ENCODE measurements at places on chromosomes 1 and 21.

GRCh38 chr1:165436994-165437393 lies 7.9 kb downstream of the RXRG start:
- no peak for DNase-seq

GRCh38 chr1:223137455-223138085 lies 5.5 kb downstream of the TLR5 start:
- no peak for DNase-seq

DNA sequence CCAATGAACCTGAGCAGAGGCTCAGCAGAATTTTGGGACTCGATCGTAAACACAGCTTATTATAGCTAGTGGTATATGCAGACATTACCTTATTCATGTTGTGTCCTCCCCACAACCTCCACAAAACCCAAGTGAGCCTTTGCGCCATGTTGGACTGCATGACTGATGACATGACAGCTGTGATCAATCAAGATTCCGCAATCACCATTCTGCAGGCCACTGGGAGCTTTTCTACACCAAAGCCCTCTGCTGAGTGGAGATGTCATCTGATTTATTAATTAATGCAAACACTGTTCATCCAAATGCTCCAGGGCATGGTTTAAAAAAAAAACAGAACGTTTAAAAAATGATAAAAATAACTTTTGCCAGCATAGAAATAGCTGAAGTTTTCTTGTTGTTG lies 7.9 kb upstream of the SRP9 start:
- DNase-seq = no peak

DNA sequence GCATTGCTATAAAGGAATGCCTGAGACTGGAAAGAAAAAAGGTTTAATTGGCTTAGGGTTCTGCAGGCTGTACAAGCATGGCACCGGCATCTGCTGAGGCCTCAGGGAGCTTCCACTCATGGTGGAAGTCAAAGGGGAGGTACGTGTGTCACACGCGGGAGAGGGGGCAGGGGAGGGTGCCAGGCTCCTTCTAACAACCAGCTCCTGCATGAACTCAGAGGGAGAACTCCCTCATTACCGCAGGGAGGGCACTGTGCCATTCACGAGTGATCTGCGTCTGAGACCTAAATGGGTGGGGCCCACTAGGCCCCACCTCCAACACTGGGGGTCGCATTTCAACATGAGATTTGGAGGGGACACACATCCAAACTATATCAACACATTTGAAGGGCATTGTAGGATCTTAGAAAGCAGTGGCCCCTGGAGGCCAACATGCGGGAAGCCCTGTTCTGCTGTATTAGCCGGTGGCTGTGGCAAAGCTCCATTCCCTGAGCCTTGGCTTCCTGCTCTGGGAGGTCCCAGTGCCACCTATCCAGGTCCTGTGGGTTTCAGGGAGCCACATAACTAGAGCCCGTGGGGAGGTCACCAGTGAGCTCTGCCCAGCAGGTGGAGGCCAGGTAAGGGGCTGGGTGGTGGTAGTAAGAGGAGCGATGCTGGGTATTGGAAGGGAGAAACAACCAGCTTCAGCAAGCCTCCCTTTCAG lies 10.0 kb downstream of the WNT3A start:
- no peak for DNase-seq

DNA sequence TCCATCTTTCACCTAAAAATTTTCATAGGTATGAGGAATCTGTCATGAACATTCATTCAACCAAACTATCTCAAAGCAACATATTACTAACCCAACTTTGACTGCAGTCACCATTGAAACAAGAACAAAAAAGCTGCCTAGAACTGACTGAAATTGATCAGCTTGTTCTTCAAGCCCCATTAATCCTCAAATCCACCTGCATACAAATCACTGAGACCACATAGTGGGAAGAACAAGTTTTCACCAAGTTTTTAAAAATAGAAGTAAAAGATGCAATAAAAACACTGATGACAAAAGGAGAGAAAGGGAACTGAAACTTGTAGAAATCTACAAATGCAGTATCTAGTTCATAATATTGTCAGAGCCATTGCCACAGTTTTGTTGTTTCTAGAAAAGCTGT lies 6.1 kb downstream of the SORT1 start:
- DNase-seq = no peak

- no peak for DNase-seq
These were observed 52.0 kb downstream of the EYA3 start for GRCh38 chr1:28036431-28036830.

- no peak for DNase-seq
These were observed 11.9 kb upstream of the GPX7 start for GRCh38 chr1:52590266-52590665.

DNA sequence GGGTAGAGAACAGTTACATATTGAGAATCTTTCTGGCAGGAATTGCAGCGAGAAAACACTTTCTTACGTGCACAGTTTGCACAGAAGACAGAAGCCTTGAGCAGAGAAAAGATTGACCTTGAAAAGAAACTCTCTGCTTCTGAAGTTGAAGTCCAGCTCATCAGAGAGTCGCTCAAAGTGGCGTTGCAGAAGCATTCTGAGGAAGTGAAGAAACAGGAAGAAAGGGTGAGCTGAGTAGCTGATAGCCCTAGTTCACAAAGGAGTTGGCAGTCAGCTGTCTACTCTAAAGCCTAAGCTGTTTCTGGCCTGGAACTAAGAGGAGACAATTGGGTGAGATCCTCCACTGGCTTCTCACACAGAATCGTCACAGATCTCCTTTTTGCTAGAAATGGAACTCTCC lies 20.3 kb upstream of the SH3BGRL3 start:
- no peak for DNase-seq

- DNase-seq = no peak
These were observed 731.4 kb downstream of the LTN1 start for GRCh38 chr21:28261298-28261697.

- DNase-seq = no peak
These were observed 442.7 kb downstream of the PTBP2 start for GRCh38 chr1:97164276-97164639.

- no peak for DNase-seq
These were observed 140.4 kb upstream of the UBE2U start for GRCh38 chr1:64062941-64063581.

DNA sequence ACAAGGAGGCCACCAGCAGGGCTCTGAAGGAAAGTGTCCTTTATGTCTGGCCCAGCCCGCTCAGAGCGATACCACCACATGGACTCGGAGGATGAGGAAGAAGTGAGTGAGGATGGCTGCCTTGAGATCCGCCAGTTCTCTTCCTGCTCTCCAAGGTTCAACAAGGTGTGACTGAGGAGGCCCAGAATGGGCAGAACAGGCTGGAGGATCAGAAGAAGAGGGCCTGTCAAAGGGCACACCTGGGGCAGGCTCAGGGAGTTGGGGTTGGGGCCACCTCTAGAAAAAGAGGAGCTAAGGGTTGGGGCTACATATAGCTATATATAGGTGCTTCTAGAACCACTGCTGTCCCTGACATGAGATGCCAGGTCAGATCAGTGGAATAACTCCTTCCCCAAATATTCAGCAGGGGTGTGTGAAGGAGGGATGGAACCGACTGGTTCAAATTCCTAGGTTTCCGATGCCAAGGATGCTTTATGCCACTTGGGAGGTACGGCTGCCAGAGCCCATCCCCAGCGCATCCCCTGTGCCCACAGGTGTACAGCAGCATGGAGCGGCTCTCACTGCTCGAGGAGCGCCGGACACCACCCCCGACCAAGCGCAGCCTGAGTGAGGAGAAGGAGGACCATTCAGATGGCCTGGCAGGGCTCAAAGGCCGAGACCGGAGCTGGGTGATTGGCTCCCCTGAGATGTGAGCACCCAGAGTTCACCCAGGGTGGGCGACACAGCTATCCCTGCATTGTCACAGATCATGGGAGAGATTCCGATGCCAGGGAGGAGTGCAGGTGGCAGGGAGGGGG lies 102.2 kb downstream of the PIK3R3 start:
- DNase-seq = no peak

DNA sequence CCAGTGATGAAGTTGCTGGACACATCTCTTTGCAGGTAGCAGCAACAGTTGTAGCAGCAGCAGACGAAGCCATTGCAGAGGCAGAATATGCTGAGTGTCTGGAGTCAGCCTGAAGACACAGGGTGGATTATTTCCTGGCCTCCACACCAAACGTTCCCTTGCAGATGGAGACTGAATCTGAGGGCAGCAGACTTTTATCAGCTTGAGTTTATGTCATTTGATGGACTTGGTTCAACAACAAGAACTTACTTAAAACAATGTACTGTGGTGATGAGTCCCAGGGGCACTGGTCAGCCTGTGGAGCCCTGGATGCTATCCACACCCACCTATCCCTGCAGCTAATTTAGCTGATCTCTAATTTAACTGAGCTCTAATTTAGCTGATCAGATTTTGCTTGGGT lies 17.1 kb upstream of the MPZL1 start:
- DNase-seq = no peak

DNA sequence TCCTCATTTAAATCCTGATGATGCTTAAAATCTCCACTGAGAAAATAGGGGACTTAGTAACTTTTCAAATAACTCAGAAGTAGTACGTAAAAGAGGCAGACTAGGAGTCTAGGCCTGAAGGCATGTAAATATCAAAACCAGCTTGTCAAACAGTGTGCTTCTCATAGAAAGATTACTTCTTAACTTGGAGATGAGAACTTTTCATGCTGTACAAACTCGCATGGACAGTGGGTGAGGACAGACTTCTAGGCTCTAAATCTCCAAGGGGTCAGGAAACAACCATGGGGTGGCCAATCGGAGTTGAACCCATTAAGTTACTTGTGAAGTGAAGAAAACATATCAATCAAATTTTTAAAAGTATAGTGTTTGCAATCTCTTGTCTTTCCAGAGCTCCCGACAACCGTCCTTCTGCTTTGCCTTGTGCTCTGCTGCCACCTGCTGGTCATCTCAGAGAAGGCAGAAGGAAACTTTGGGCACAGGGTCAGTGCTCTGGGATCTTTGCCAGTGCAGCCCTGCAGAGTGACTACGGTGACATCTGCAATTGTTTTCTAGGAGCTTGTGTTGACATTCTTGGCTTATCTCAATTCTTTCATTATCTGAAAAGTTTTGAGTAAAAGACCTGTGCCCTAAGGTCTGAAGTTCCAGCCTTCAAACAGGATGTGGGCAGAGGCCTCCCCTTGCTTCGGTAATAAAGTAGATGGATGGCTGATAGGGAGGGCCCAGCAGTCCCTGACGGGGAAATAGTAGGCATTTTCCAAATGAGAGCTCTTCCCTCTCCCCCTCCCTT lies 105.1 kb upstream of the PDE4B start:
- DNase-seq = peak; percentile 74

DNA sequence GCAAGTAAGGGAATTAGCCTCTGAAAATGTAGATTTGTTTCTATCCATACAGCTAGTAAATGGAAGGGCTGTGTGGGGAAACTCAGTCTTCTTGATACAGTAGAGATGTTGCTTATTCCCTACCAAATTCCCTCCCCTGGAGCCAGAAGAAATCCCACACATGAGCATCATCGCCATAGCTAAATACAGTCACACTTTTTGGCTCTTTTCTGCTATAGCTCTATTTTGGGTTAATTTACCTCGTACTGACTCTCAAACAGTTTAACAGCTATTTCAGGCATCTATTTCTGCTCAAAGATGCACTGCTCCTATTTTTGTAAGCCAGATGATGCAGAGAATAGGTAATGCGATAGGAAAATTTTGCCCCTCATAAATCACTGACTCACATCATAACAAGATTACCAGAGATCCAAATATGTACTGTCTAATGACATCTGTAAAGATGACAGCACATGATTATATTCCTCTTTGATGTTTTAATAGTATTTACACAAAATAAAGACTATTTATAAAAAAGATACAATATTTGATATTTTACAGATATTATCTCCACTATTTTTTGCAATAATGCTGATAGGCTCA lies 58.6 kb downstream of the XCL1 start:
- DNase-seq = no peak

DNA sequence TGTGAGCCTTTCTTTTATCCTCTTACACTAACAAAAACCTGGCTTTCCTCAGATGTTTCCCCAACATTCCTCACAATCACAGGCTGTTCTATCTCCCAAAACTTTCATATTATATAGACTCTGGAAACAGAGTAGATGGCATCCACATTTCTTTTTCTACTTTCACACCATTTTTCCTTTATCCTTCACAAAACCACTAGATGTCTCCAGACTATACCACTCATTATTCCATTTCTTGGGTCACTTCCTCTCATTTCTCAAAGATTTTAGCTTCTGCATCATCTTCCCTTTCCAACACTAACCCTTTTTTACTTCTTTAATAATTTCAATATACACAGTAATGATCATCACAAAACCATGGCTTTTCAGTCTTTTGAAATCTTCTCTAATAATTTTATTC lies 286.0 kb upstream of the DEPDC1 start:
- no peak for DNase-seq

DNA sequence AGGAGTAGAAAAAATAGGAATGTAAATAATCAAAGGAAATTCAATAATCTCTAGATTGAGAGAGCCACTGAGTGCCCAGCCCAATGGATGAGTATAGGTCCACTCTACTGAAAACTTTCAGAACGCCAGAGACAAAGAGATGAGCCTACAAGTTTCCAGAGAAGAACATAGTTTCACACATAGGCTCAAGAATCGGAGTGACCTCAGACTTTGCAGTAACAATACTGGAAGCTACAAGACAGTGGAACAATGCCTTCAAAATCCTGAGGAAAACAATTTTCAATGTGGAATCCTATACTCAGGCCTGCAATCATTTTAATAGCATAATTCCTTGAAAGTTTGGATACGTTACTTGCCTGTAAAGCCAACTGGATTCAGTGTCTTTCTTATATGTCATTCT lies 11.0 kb downstream of the GJA4 start:
- no peak for DNase-seq

DNA sequence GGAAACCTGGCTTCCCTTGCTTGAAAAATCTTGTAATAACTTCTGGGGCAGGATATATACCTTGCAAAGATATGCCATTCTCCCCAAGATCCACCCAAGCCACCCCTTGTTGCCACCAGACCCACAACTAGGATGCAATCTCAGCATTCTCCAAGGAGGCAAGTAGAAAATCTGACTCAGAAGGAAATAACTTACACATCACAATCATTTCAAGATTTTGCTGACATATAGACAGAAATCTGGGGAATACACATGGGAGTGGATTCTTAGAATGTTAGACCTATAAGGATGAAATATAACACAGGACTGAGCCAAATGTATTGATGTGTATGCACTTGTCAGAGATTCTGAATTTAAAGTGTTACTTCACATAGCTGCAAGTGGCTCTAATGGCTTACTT lies 14.8 kb upstream of the ZDHHC18 start:
- no peak for DNase-seq

GRCh38 chr1:97427371-97427770 lies 493.5 kb downstream of the DPYD start:
- DNase-seq = no peak

DNA sequence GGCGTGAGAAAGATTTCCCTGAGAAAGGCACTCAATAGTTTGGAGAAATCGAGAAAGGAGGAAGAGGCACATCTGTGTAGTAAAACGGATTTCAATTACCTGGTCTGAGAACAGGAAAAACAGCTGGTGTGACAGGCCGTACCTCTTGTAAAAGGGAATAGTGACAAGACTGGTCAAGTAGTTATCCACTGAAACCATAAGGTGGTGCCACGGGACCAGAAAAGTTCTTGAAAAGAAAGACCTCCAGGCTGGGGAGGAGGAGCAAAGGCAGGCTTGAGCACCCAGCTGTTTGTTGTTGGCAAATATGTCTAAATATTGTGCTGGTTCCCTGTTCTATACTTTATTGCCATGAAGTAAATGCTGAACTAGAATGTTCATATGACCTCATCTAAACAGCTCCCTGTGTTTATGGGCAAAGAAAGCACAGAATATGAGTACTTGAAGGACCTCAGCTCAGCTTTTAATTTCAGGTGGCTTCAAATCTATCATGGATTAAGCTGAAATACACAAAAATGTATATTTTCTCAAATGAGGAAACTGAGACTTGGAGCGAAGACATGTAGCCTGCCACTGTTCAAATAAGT lies 4.0 kb downstream of the HAO2 start:
- DNase-seq = no peak

GRCh38 chr1:240149484-240150094 lies 57.9 kb downstream of the FMN2 start:
- DNase-seq = no peak

Measured in activated naive CD4-positive, alpha-beta T cell treated with anti-CD3 and anti-CD28 coated beads, Interleukin-2, amount 50 U/mL, for 16 hours (primary cell).